ENCODE measurements at places on chromosomes 5 and 9.

DNA sequence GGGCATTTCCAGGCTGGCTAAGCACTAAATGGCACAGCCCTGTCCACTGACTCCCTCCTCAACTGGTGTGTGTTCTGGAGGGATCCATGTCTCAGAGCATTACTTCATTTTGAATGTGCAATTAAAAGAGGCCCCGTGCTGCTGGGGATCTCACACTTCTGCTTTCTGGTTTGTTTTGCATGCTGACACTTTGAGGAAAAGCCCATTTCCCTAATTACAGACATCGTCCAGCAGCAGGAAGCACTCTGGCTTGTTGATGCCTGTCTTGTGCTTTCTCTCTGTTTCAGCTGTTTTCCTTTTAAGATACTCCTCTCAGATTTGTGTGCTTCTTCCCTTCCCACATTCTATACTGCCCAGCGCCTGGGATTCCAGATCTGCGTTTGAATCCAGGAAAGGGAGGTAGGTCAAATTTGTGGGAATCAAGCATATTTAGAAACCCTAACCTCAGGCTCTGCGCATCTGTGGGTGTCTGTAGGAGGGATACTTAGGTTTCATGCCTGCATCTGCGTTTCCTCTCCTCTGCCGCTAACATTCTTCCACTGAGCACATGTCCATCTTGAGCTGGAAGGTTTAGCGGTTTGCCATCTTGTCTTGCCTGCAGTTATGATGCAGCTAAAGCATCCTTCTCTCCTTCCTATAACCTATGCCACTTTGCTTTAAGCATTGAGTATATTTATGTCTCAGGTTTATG is 25.7 kb downstream of the SYK start:
- no peak for DNase-seq
- H3K27me3 ChIP-seq: no peaks in the 10 kb centered on the region
- H3K4me1 ChIP-seq: no peaks in the 10 kb centered on the region
- H3K4me3 ChIP-seq: no peak overlapping the region
- H3K36me3 ChIP-seq: no peaks in the 10 kb centered on the region

DNA sequence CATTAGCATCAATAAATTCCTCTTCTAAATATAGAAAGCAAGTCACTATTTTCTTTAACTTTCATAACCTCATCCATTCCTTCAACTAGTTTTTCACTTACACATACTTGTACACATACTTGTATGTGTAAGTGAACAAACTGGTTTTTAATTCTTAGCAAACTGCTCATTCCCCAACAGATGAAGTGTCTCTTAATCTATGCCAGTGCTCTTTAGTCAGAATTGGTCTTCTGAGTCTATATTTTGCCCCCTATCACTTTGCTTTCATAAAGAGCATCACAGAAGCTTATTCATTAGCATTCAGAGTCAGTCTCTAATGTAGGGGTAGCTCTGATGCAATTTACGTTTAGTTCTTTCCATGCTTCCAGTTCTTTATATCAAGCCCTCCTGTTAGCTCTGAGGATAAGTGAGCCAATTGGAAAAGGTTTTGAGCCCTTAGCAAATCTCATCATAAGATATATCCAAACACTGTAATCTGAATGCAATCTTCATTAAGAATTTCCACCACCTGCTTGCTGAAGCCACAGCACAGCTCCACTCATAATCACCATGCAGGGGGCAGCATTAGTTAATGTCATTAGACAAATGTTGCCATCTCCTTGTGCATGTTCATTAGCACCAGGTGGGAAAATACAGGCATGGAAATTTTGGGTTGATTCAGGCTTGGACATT is 178.5 kb upstream of the SLC24A2 start:
- H3K4me3 ChIP-seq: no peak overlapping the region
- H3K36me3 ChIP-seq: no peaks in the 10 kb centered on the region
- no peaks in the 10 kb centered on the region for H3K4me1 ChIP-seq

DNA sequence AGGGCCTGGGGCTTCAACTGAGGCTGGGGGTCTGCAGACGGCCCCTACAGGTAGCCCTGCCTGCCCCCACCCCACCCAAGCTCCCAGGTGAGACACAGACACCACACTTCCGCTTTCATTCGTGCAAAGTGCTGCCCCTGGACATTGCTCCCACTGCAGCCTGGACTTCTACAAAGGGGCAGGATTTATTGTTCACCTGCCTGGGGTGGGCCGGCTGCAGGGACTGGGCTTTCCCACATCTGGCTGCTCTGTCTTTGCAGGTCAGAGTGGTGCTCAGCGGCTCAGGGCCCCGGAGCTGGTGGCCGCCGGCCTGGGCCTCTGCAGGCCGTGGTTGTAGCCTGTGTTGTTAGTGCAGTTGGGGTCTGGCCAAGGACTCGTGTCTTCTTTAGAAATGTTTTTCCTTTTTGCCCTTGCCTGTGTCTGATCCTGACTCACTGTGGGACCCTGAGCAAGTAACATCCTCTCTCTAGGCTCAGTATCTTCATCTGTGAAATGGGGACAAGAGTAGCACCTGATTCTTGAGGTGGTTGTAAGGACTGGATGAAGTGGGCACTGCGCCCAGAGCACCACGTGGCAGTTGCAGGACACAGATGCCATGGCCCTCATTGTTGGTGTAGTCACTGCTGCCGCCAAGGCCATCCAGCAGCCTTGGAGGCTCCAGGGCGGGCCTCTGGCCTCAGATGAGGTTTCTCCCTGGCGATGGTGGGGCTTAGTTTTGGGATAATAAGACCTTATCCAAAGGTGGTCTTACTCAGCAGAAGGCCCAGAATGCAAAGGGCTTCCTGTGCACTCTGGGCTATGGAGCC is 143.9 kb downstream of the CACNA1B start:
- no peaks in the 10 kb centered on the region for H3K27me3 ChIP-seq
- no peak for DNase-seq
- no peaks in the 10 kb centered on the region for H3K4me1 ChIP-seq
- no peak overlapping the region for H3K27ac ChIP-seq

GRCh38 chr5:159440968-159441367 is 110.7 kb upstream of the IL12B start:
- no peaks in the 10 kb centered on the region for H3K36me3 ChIP-seq
- no peak for DNase-seq
- H3K27me3 ChIP-seq: no peaks in the 10 kb centered on the region
- H3K4me3 ChIP-seq: no peak overlapping the region

GRCh38 chr9:110520120-110520701 is 59.3 kb downstream of the SVEP1 start:
- no peaks in the 10 kb centered on the region for H3K36me3 ChIP-seq
- no peak overlapping the region for H3K4me3 ChIP-seq
- no peaks in the 10 kb centered on the region for H3K27me3 ChIP-seq

- H3K4me1 ChIP-seq: no peaks in the 10 kb centered on the region
- no peaks in the 10 kb centered on the region for H3K27me3 ChIP-seq
- no peak overlapping the region for H3K27ac ChIP-seq
- DNase-seq: no peak
Observed at GRCh38 chr9:123350590-123351310, 5.2 kb upstream of the CRB2 start.

DNA sequence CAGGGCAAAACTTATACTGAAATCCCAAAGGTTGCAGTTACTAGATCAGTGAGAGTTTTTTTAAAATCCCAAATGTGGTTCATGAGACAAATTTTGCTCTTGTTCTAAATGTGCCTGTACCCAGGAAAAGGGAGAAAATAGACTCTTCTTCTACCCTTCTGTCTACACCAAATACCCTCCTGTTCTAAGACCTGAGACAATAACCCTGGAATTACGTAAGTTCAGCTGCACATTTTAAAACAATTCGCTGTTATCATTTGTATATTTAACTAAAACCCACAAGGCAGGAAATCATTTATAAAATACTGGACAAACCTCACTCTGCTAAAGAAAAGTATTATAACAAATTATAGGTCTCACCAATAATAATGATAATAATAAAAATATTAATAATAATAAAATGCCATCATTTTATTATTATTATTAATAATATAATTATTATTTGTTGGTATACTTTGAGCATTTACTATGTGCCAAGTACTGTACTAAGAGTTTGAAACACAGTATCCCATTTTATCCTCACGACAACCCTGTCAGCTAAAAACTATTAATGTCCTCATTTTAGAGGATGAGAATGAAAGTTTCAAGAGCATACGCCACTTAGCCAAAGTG is 49.8 kb upstream of the AFAP1L1 start:
- H3K27me3 ChIP-seq: no peaks in the 10 kb centered on the region
- no peak overlapping the region for H3K27ac ChIP-seq
- no peak for DNase-seq
- H3K4me1 ChIP-seq: no peaks in the 10 kb centered on the region
- no peaks in the 10 kb centered on the region for H3K36me3 ChIP-seq

DNA sequence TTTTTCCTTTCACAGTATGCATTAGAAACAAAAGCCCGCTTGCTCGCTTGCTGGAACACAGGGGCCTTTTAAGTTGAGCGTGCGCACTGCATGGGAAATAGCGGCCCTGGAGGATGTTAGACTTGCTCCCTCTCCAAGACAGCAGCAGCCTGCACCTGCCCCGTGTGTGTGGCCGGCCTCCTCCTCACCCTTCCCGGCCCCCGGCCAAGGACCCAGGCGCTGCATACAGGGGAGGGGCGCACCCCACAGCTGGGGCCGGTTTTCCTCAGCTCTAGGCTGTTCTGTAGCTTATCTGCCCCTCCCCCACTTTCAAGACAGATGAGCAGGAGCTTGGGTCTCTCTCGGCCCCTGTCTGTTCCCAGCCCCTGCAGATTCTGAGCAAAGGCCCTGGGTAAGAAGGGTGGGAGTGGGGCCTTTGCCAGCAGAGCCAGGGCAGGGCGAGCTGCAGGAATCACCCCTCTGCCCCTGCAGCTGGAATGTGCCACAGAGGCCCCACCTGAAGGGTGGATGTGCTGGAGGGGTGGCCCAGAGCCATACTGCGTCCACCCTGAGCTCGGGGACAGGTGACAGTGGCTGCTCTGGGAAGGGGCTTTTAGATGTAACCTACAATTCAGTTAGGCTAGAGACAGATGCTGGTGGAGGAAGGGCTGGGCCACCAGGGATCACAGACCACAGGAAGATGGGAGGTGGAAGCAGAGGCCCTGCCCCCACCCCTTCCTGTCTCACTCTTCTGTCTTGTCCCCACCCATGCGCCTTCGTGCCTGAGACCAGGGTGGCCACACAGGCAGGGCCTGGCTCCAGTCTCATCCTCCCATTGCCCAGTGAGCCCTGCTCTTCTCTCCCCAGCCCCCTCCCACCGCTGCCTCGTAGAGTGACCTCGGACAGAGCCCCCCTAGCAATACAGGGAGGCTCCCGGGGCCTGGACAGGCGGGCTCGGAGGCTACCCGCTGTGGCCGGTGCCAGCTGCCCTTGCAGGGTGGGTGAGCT is 132.4 kb downstream of the DAB2IP start:
- no peaks in the 10 kb centered on the region for H3K36me3 ChIP-seq
- H3K4me1 ChIP-seq: peaks cover 5% of the 10 kb centered on the region
- no peak overlapping the region for H3K4me3 ChIP-seq
- no peak overlapping the region for H3K27ac ChIP-seq
- peak; percentile 42 for DNase-seq
- H3K27me3 ChIP-seq: no peaks in the 10 kb centered on the region

GRCh38 chr9:69400470-69400869 is 75.5 kb downstream of the ENTREP1 start:
- no peak for DNase-seq
- H3K4me1 ChIP-seq: peaks cover 2% of the 10 kb centered on the region
- no peaks in the 10 kb centered on the region for H3K36me3 ChIP-seq
- no peaks in the 10 kb centered on the region for H3K27me3 ChIP-seq

DNA sequence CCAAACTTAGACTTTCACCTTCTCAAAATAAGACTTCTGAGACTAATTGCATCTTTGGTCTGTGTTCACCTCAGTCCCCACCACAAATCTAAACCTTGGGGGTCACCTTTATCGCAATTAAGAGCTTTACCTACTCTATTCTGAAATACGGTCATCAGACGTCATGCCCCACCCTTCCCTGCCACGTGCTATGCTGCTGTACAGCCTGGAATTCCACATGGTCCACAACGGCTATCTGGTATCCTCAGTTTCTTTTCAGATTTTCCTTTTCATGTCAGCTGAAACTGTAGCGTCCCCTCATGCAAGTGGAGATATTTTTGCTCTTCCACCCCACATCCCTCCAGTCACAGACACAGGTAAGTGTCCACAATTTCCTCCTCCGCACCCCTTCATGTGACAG is 511.1 kb downstream of the DIRAS2 start:
- H3K27ac ChIP-seq: no peak overlapping the region
- H3K4me3 ChIP-seq: no peak overlapping the region
- H3K27me3 ChIP-seq: no peaks in the 10 kb centered on the region
- no peaks in the 10 kb centered on the region for H3K4me1 ChIP-seq

- no peak for DNase-seq
- no peaks in the 10 kb centered on the region for H3K27me3 ChIP-seq
- H3K27ac ChIP-seq: no peak overlapping the region
- no peak overlapping the region for H3K4me3 ChIP-seq
- no peaks in the 10 kb centered on the region for H3K36me3 ChIP-seq
Observed at GRCh38 chr5:69049151-69049550, 44.7 kb upstream of the SLC30A5 start.

GRCh38 chr9:70561786-70562395 is 147.4 kb upstream of the KLF9 start:
- no peak for DNase-seq
- no peaks in the 10 kb centered on the region for H3K36me3 ChIP-seq
- no peak overlapping the region for H3K27ac ChIP-seq
- no peak overlapping the region for H3K4me3 ChIP-seq

DNA sequence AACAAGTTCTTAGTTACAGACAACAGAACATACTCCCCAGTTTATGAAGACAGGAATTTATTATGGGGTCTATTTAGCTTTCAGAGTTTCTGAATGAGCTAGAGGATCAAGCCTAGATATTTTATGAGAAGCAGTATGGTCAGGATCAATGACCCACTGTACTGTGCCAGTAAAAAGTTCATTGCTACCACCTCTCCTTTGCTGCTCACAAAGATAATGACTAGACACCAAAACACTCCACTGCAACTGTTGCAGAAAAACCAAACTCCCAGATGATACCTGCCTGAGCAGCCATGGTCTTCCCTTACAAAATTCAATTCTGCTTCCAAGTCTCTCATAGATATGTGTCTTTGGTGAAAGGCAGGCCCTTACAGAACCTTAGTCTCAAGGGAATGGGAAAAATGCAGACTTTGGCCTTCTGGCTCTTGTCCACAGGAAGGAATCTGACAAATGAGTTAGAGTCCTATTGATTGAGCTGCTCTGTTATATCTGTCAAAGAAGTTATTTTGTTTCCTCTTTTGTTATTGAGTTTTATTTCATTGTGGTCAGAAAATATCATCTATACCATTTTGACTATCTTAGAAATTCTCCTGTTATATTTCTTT is 74.7 kb upstream of the RASGRF2 start:
- no peaks in the 10 kb centered on the region for H3K4me1 ChIP-seq
- DNase-seq: peak; percentile 40
- no peak overlapping the region for H3K27ac ChIP-seq
- H3K27me3 ChIP-seq: no peaks in the 10 kb centered on the region
- H3K36me3 ChIP-seq: no peaks in the 10 kb centered on the region

DNA sequence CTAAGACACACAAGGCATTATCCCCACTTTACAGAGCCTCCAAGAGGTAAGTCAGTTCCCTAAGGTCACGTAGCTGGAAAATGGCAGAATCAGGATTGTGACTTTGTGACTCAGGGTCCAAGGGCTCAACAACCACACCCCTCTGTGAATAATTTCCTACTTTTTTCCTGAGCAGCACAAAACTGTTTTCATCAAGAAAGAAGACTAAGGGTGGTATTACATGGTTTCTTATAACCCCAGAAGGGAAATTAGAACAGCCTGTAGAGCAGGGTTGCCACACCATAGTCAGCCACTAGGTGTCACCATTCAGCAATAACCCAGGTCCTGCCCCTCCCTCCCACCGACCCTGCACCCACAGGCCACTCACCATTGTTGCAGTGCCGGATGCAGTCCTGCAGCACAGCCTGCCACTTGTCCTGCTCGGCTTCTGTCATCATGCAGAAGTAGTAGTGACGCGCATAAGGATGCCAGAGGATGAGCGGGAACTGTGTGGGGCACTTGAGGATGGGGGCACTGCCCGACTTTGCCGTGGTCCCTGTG is 72.1 kb downstream of the LRSAM1 start:
- peak; percentile 67 for DNase-seq
- H3K4me3 ChIP-seq: peak overlapping the region; percentile 27
- H3K27ac ChIP-seq: no peak overlapping the region
